ENCODE measurements at places on chromosomes 5 and 9.

DNA sequence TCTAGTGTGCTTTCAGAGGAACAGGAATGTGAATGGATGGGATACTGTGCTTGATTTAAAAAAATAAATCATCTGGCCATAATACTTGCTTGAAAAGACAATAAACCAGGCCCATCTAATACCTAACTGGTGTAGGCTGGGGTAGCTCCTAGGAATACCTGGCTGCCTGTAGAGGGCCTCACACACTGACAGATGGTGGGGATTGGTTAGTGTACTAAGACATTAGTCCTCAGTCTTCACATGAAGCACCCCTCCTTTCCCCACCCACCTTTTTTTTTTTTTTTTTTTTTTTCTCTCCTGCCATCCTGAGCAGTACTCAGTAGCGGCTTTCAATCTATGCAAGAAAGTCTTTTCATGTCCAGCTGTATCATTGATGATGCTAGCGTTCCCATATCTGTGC is 130.5 kb downstream of the ADGRV1 start:
- DNase-seq: no peak

GRCh38 chr5:44809215-44809955 is 638 bp downstream of the MRPS30 start:
- DNase-seq: peak; percentile 1

DNA sequence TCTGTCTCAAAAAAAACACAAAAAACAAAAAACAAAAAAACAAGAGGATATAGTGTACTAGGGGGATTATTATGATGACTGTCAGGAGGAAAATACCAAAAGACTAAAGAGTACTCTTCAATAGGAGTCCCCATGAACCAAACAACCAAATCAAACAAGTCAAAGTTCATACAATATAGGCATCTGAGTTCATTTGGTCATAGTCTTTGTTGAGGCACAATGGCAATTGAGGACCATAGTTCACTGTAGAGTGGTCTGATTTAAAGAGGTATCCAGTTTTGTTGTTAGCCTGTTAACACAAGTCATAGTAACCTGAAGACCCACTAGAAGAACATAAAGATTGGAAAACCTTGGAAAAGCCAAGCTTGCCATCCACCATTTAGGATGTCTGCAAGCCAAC is 11.3 kb upstream of the UBTD2 start:
- DNase-seq: no peak

DNA sequence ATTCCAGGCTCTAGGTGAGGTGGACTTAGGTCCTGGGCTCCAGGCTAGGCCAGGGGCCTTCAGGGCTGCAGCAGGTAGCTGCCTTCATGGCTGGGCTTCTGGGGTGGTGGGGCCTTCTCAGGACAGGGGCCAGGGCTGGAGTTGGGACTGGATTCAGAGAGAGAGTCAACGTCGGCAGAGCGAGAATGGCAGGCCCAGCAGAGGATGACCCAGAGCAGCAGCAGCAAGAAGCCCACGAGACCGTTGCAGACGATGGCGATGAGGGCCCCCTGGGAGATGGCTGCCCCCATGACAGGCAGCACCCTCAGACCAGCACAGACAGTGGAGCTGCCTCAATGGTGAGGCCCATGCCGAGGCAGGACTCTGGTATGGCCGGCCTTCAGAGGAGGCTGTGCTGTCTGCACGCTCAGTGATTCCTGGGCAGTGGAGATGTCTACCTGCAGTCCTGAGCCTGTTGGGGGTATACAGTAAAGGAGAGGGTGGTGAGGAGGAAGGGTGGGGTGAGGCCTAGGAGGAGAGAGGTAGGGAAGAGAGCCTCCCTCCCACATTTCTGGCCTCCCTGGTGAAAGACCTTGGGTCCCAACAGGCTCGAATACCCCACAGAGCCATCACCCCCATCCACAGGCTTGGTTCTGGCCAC is 1.3 kb downstream of the ENHO start:
- DNase-seq: no peak

- no peak for DNase-seq
Measured at GRCh38 chr5:126920291-126920690, 110.1 kb downstream of the MARCHF3 start.

GRCh38 chr5:174837919-174838902 is 113.8 kb downstream of the MSX2 start:
- DNase-seq: no peak
